Activated CD8-positive, alpha-beta T cell treated with anti-CD3 and anti-CD28 coated beads, Interleukin-2, amount 10 ng/mL, durations not matched to agents 7 days and 5 days (primary cell): ENCODE measurements at places on chromosomes 4 and X.

DNA sequence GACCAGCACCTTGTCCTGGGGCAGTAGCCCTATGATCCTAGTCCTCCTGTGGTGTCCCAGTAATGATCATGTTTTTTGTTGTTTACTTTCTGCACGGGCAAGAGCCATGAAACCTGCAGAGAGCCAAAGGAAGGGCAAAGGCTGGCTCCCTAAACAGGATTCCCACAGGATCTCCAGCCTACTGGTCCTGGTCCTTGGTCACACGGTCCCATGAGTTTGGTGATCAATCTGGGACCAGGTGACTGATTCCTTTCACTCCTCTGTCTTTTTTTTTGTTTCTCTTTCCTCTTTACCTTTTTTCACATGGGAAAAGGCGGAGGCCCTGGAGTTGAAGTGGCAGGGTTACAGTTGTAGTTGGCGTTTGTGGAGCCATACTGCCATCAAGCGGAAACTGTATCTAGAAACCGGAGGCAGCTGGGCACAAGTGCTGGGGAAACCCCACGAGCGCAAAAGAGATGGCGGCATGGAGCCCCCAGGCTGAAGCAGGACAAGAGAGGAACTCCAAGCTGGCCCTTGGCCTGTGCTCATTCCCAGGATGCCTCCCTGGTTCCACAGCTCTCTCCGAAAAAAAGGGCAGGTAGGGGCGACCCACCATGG, 34.6 kb downstream of the NBDY start:
- no peak for DNase-seq

- no peak for DNase-seq
Measured at GRCh38 chr4:130486841-130487240, 1390.9 kb downstream of the C4orf33 start.

DNA sequence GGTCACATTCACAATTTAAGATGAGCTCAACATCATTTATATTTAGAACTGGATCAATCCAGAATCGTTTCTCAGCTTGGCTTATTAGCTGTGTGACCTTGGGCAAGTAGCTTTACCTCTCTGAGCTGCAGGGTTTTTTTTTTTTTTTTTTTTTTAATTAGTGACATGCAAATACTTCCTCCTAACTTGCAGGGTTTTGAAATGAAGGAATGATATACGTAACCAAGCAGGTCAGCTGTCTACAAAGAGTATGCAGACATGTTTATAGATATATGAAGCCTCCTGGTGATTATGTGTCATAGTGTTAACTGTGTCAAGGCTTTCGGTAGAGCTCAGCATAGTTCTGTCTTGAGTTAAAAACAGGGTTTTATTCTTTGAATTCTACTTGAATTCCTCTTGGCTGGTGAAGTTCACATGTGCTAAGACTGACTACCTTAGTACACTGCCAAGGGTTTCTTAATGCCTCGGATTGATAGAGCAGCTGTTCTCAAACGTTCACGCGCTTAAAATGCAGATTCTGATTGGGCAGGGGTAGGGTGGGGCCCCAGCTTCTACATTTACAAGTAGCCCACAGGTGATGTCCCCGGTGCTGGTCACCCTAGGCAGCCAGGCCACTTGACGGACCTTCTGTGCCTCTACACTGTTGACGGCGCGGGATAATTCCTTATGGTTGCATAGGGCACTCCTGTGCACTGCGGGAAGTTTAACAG, 654 bp upstream of the STS start:
- DNase-seq = peak; percentile 21

DNA sequence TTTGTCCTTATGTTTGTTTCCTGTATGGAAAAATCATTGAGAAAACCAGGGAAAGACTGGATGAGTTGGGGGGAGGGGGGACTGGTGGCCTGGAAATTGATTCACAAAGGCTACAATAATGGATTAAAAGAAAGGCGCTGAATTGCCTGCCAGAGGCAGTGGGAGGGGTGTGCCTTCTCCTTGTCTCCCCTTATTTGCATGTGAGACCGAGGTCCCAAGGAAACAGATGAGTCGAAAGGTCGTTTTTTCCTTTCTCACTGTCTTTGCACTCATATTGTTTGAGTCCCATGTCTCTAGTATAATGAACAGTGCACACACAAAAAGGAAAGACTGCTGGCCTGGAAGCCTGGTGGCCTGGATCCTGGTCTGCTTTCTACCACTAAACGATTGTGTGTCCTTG, 86.6 kb upstream of the ZDHHC15 start:
- no peak for DNase-seq

DNA sequence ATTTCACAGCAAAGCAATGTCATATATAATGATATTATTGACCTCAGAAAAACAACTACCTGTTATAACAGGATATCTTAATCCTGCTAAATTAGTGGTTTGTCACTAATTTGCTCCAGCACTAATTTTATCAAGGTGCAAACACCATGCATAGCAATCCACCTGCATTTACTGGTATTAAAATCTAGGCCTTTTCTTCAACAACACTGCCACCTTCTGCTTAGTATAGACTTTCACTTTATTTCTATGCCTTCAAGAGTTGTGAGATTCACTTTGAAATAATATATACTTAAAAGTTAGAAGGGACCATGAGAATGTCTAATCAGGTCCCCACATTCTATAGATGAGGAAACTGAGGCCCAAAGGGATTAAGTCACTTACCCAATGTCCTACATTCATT, 82.1 kb upstream of the IQCM start:
- no peak for DNase-seq

DNA sequence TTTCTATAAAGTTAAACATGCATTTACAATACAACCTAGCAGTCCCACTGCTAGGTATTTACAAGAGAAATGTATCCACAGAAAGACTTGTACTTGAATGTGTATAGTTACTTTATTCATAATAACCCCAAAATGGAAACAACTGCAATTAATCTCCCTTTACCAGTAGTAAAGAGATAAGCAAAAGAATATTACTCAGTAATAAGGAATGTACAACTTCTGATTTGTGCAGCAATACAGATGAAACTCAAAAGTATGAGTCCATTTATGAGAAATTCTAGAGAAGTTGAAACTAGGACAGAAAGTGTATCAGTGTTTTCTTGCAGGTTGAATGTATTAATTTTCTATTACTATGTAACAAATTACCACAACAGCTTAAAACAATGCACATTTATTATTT, 15.2 kb downstream of the USP53 start:
- DNase-seq = no peak

DNA sequence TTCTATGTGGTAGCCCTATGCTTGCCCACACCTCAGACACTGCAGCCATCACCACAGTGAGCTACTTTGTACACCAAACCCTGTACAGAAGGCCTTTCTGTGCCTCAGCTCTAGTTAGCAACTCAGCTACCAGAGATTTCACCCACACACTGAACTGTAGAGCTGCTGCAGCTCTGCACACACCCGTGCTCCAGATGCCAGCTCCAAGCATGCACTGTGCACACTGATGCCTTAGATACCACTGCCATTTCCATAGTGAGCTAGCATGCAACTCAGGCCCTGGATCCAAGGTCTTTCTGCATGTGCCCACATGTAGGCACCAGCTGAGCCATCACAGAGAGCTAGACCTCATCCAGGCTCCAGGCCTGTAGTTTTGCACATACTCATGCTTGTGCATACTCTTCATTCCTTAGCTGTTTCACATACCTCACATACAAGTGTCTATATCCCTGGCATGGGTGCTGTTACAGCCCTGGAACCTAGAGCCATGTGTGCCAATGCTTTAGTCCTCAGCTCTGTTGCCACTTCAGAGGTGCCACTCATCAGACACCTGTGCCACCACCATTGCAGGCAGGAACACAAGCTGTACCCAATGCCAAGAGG, 423.5 kb upstream of the NDST3 start:
- no peak for DNase-seq

- no peak for DNase-seq
Measured at GRCh38 chrX:96447161-96447560, 237.5 kb upstream of the DIAPH2 start.
